ENCODE measurements at places on chromosomes 2 and 18.

- DNase-seq, result no peak
Measured at GRCh38 chr18:62751341-62751821, 36.0 kb downstream of the PHLPP1 start.

DNA sequence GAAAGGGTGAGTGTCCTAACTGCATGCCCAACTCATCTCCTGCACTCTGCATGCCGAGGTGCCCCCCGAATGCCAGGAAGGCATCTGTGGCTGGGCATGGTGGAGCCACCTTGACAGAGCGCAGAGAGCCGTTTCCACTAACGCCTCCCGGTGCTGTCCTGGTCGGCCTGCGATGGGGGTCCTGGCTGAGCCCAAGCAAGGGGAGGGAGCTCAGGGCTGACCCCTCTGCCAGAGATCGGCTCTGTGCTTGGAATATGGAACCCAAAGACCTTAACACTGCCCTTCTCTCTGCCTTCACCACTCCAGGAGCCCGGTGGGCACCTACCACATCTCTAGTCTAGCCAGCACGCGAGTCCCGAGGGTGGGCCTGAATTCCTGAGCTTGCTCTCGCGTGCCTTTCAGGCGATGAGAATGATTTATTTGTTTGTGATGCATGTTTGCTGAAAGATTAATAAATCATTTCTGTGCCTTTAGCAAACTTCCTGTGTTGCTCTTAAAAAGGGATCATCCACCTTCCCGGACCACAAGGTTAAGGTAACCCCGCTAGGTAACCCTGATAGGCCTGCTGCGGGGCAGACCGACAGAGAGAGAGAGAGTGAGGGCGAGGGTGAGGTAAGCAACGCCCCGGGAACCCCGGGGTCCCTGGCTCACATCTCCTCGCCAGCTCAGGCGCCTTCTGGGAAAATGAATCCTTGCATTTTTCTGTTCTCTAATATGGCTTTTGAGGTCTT, 35.3 kb downstream of the PDIA6 start:
- DNase-seq, result no peak

DNA sequence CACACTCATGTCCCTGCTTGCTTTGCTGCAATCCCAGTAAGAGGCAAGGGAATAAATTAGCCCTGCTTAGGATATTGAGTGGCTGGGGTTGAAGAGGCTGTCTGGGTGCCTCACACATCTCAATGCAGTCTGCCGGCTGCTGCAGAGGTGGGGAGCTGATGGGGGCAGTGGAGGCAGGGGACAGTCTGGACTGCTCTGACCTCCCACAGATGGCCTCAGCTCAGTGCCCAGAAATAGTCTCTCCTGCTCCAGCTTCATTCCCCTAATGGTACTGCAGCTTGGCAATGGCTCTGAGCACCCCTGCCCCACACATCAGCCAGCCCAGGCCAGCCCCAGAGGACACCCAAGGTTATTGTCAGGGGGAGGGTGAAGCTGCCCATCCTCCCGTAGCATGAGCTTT, 21.5 kb upstream of the TNS1 start:
- DNase-seq, result no peak

DNA sequence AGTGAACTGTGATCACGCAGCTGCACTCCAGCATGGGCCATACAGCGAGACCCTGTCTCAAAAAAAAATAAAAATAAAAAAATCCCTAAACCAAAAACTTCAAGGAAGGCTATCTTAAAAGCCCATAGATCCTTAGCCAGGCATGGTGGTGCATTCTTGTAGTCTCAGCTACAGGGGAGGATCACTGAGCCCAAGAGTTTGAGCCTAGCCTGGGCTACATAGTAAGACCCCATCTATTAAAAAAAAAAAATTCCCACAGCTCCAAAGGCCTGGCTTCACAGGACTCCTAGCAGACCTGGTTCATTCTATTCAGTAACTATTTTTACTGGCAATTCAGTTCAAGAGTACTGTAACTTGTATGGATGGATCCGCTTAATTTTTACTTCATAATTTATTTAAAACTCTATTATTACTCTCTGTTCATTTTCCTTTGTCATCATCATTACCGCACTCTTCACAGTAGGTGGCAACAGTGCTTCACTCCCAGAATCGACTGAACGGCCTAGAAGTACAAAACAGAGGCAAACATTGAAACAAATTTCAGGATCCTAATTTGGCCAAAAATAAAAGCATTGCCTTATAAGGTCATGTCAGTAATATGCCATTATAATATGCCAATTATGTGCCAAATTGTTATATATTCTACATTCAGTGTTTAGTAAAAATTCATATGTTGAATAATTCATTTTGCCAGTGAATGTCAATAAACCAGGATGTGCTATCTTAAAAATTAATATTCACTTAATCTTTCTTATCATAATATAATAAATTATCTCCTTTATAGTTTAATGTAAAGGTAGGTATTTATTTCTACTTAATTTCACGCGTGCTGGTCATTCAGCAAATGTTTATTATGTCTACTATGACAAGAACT, 14.3 kb upstream of the STAM2 start:
- peak; percentile 93 for DNase-seq

GRCh38 chr2:98948956-98949739, 13.1 kb upstream of the CRACDL start:
- no peak for DNase-seq

DNA sequence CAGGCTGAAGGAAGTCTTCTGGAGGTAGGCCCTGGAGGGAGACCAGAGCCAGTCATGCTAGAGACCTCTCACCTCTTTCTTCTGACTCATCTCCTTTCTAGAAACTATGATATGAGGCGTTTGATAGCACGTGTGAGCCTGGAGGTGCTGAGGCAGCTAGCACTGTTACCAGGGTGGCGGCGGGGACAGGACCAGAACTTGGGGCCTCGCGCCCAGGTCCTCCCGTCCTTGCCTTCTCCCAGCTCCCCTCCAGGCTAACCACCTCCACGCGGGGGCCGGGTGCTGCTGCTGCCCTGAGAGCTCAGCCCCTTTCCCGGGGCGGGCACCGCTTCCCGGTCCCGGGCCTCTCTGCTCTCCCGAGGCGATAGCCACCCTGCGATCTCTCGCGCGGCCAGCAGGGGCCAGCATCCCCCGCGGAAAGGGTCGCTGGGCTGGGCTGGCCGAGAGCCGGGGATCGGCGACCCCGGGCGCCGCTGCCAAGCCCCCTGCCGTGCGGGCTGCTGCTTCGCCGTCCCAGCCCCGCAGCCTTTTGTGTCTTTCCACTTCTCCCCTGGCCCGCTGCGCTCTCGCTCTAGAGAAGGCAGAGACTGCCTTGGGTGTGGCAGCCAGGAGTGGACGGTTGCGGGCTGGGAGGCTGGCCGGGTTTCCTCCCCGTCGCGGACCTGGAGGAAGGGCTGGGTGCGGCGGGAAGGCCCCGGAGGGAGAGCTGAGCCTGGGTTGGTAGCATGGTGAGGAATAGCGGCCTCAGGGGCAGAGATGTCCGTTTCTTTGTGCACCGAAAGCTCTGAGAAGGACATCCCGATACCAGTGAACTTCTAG, 49.1 kb downstream of the TMEM17 start:
- peak; percentile 70 for DNase-seq

DNA sequence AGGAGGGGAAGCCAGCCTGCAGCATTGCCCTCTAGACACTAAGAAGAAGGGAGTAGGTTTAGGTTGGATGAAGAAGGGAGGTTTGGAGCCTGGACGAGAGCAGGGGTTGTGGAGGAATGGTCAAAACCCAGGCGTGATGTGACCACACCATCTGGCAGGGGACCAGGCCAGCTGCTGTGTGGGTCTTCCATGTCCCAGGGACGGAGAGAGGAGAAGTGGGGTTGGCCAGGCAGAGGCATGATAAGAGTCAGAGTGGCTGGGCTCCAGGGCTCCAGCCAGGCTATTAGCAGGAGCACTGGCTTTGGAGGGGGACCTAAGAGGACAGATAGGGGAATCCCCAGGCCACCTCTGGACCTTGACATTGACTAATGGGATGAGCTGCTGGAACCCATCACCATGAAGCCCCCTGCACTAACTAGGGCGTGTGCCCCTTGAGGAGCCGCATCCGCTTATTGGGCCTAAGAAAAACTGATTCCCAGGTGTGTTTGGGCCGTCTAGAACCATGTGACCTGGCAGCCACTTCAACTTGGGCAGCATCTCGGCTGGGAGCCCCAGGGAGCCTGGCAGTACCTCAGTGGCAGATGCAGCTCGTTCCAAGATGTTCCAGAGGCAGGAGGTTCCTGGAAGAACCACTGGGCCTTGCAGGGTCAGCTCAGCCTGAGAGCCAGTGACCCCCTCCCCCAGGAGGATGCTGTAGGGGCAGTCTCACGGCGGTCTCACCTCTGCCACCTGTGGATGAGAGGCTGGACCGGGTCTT, 235.1 kb downstream of the AGAP1 start:
- DNase-seq, result no peak

DNA sequence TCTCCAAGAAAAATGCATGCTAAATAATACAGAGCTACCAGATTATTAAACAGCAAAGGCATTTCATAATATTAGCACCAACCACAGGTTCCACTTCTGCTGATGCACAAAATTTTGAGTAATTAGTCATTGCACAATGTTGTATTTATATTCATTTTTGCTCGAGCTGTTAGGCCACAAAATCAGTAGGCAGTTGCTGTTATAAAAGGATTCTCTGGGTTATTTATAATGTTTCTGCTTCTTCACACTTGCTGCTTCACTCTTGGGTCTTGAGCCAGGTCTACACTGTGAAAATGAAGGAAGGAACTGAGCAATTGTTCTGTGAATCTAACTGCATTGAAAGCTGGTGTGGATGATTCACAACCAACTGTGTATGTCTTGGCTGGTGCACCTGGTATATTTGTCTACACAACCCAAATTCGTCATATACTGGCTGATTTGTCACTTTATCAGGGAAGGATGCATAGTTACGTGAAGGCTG, 38.3 kb downstream of the MRPL33 start:
- peak; percentile 75 for DNase-seq

GRCh38 chr18:12455496-12455895, 47.8 kb downstream of the PRELID3A start:
- DNase-seq, result no peak

DNA sequence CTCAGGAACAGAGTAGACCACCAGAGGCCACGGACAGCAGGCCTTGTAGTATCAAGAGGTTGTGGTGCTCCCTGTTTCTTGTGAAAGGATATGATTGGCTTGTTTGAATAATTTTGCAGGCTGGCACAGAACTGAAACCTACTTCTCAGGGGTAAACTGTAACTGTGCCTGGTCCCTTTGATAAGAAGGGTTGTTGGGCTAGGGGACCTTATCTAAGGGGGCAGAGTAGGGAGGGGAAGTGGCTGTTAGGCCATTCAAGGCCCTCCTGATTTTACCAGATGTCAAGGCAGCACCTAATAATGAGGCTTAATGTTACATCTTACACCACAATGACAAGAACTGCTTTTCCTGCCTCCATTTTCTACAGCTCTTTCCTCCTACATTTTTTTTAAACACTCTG, 45.6 kb downstream of the GPR39 start:
- DNase-seq, result no peak

GRCh38 chr2:41782306-41783158, 265.3 kb upstream of the PKDCC start:
- peak; percentile 18 for DNase-seq

DNA sequence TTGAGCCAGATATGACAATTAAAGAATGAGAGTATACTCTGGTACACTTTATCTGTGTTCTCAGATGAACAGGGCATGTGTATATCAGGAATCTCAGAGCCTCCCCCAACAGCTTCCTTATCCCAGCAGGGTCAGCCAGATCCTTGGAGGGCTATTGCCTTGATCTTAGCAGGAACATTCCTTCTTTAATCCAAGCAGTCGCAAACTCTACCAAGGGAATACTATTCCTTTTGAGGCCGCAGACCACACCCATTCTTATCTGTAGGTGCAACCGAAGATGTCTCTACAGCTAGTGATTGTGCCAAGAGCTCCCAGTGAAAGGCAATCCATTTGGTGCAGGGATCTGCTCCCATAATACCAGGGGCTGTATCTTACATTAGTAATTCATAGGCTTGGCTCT, 118.3 kb upstream of the DOK6 start:
- DNase-seq, result no peak

GRCh38 chr18:24757134-24757533, 296.7 kb downstream of the HRH4 start:
- no peak for DNase-seq

GRCh38 chr2:29597035-29597434, 324.4 kb downstream of the ALK start:
- no peak for DNase-seq

DNA sequence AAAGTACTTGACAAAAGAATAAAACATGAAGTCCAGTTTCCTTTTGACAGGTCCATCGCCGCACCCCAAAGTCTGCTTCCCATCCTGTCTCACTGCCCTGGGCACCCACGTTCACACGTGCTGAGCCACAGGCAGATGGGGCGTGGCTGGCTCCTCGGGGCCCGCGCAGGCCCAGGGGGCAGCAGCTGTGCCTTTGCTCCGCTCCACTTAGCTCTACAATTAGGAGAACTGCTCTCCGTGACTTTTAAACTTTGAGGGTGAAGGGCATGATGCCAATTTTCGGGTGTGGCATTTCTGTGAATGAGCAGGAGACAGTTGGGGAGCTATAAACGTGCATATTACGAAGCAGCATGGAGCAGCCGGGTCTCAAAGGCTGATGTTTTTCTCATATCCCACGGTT, 152.4 kb downstream of the TDRD15 start:
- no peak for DNase-seq

DNA sequence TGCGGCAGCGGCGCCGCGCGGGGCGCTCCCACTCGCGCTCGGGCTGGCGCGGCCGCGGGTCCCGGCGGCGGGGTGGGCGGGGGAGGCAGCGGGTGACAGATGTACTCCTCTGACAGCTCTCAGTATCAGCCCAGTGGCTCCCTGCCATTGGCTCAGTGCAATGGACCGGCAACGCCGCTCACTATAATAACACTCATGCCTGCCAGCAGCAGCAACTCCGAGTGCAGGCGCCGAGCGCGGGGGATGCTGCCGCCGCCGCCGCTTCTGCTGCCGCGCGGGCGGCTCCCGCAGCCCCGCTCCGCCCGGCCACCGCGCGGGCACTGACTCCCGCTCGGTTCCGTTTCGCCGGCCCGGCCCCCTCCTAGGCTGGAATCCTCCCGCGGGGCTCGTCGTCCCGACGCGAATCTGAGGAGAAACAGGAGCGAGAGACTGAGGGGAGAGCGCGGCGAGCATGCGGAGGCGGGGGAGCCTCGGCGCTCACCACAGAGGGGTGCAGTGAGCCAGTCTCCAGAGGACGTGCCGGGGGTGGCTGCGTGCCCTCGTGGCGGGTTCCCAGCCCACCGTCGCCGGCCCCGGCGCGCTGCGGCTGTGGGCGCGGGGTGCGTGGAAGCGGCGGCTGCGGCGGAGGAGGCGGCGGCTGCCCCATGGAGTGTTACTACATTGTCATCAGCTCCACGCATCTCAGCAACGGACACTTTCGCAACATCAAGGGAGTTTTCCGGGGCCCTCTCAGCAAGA, at the start of gene ZNF804A:
TSS of gene ZNF804A (plus strand) at position 214 of the 738 bp plus-strand sequence. CDS start at position 645, 431 bp downstream.
- peak; percentile 78 for DNase-seq

DNA sequence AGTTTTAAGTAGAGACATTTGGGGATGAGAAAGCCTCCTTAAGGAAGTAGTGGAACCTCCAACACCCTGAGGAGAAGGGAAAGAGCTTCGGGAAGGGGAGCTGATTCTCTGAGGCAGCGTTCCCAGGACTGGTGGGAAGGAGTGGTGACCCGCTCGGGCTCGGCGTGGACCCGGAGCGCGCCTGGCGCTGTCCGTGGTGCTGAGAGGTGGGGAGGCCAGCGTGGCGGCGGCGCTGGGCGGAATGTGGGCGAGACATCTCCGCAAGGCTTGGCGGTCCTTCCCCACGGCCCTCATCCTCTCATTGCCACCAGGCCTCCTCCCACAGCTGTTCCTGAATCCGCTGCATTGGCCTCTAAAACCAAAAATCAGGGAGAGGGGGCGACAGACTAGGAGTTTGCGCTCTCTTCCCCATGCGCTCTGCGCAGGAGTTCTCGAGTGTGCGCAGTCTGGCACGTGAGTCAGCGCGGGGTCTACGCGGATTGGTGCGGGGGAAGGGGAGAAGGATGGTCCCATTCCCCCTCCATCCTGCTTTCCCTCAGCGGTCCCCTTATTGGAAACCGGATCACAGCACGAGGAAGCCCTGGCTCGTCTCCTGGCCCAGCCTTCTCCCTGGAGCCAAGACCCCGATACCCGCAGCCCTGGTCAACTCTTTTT, 857 bp downstream of the RESP18 start:
- no peak for DNase-seq

Data from Kasumi-1 (cell line).